ENCODE measurements at places on chromosomes 11 and 22.

- DNase-seq: no peak
Measured at GRCh38 chr11:17257196-17257595, 19.3 kb upstream of the NUCB2 start.

GRCh38 chr22:36465232-36466021 lies 16.0 kb downstream of the TXN2 start:
- DNase-seq: no peak

GRCh38 chr11:16016468-16016829 lies 339.9 kb downstream of the SOX6 start:
- DNase-seq: no peak

GRCh38 chr11:65066805-65067291 lies 8.5 kb upstream of the NAALADL1 start:
- peak; percentile 37 for DNase-seq

GRCh38 chr22:33302549-33302948 lies 244.4 kb upstream of the SYN3 start:
- no peak for DNase-seq

GRCh38 chr11:64206457-64207255 lies at the start of gene FERMT3:
FERMT3 (plus strand) TSS chr11:64206721; CDS start chr11:64207365, 644 bp downstream.
- no peak for DNase-seq

DNA sequence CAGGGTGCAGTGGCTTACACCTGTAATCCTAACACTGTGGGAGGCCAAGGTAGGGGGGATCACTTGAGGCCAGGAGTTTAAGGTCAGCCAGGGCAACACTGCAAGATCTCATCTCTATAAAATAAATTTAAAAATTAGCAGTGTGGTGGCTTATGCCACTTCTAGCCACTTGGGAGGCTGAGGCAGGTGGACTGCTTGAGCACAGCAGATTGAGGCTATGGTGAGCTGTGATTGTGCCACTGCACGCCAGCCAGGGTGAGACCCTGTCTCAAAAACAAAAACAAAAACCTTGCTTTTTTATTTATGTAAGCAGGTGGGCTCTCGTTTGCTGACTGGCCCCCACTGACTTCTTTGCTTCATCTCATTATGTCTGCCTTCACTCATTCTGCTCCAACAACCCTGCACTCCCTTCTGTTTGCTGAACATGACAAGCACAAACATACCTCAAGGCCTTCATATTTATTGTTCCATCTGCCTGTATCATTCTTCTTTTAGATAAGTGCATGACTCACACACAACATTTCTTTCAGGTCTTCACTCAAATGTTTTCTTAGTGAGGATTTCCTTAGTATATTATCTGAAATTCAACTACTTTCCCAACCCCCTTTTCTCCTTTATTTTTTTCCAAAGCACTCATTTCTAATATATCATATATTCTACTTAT lies 32.4 kb upstream of the CLNS1A start:
- DNase-seq: no peak

- DNase-seq: no peak
Measured at GRCh38 chr22:42635531-42635930, 4.9 kb downstream of the ATP5MGL start.

DNA sequence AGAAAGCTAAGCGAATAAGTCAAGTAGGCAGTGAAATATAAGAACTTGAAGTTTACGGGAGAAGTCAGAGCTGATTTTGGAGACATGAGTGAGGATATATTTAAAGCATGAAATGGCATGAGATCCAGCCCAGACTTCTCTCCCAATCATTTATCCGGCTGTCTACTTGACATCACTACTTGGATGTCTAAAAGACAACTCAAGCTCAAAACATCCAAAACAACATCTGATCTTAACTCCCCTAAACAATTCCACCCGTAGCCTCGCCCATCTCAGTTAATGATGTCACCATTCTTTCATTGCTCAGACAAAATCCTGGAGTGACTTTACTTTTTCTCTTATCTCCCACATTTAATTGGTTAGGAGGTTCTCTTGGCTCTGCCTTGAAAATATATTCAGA lies 44.5 kb downstream of the WEE1 start:
- DNase-seq: no peak

- DNase-seq: no peak
Measured at GRCh38 chr11:33900159-33900840, 8.4 kb upstream of the LMO2 start.

GRCh38 chr11:65425971-65426838 lies 3.6 kb downstream of the NEAT1 start:
- no peak for DNase-seq

- DNase-seq: no peak
Measured at GRCh38 chr11:130831976-130832375, 84.3 kb downstream of the SNX19 start.

GRCh38 chr11:116871248-116871647 lies 33.8 kb upstream of the APOA1 start:
- no peak for DNase-seq

DNA sequence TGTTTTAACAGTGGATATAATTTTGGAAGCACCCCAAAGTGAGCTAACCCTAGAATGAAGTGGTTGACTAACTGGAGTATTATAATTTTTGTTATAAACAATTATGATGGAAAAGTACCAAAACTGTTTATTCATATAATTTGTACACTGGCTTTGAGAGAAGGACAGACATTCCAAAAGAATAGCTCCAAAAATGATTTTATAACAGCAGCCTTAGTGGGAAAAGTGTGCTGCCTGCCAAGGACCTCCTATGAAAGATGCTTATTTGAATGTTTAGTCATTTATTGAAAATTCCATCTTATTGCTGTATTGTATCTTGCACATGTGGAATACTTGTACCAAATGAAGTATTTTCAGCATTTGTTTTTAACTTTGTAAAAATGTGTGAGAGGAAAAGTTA lies 169.8 kb downstream of the GUCY1A2 start:
- no peak for DNase-seq

GRCh38 chr11:123187248-123187647 lies 7.8 kb downstream of the CLMP start:
- no peak for DNase-seq

DNA sequence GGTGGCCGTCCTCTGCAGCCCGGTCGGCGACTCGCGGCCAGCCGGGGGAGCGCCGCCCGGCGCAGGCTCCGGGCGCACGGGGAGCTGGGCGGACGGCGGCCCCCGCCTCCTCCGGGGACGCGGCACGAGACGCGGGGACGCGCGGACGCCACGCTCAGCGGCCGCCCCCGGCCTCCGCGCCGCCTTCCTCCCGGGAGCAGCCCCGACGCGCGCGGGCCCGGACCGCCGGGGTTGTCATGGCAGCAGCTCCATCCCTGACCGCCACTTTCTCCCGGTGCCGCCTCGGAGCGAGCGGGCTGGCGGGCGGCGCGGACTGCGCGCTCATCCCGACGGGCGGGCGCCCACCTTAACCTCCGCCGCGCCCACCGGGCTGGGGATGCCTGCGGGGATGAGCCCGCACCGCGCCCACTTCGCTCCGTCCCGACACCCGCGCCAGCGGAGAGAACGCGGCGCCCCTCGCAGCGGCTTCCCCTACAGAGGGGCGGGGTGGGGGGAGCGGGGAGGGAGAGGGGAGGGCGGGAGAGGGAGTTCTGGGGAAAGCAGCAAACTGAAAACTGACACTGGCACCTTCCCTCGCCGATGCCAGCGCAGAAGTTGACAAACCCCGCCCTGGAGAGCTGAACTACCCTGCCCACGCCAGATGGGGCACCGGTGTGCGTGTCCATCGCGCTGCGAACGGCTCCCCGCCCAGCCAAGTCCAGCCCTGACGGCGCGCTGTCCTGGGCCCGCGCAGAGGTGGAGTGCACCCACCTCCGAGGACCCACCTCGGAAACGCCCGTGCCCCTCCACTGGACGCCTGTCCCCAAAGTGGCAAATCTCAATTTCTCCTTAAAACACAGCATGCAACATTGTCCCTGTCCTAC lies 588.4 kb downstream of the OPCML start:
- DNase-seq: no peak

DNA sequence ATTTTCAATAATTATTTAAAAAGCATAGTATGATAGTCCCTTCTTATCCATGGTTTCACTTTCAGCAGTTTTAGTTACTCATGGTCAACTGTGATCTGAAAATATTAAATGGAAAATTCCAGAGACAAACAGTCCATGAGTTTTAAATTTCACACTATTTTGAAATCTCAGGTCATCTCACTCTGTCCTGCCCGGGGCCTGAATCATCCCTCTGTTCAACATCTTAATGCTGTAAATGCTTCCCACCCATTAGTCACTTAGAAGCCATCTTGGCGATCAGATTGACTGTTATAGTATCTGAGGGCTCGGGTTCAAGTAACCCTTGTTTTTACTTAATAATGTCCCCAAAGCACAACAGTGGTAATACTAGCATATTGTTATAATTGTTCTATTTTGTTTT lies 1509.3 kb downstream of the FAM181B start:
- DNase-seq: no peak

- no peak for DNase-seq
Measured at GRCh38 chr11:28834877-28835276, 726.7 kb downstream of the METTL15 start.

DNA sequence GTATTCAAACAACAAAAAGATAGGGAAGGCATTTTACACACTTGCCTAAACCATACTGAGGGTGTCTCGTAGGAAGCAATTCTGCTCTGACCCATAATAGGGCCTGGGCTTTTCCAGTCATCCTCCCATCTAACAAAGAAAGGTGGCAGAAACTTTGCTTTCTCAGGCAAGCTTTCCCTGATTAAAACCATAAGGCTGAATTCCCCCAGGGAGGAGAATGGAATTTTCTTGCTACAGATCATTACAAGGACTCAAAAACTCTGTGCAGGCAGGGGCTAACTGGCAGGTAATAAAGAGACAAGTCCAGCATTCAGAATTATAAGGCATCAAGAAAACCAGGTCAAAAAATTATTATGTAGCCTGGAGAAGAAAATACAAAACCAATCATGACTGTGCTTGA lies 90.4 kb downstream of the RBFOX2 start:
- DNase-seq: no peak

- no peak for DNase-seq
Measured at GRCh38 chr11:10443152-10443551, 11.9 kb upstream of the AMPD3 start.

DNA sequence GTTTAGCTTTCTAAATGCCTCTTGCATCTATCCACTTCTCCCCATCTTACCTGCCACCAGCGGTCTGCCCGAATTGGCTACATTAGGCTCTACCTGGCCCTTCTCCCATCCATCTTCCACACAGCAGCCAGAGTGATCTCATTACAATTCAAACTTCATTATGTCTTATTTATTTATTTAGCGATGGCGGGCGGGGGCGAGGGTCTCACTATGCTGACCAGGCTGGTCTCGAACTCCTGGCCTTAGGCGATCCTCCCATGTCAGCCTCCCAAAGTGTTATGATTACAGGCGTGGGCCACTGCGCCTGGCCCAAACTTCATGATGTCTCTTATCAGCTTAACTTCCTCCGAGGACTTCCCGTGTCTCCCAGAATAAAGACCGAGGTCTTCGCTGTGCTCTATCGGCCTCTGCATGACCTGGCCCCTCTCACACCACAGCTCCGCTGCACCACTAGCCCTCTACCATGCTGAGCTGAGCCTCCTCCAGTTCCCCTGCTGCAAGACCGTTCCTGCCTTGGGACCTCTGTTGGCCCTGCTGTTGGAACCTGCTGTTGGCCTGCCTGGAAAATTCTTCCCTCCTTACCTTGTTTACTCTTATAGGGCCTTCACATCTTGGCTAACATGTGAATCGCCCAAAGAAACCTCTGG lies 870 bp upstream of the CTTN start:
- no peak for DNase-seq

GRCh38 chr11:124656774-124657630 lies 16.5 kb downstream of the SIAE start:
- peak; percentile 52 for DNase-seq

DNA sequence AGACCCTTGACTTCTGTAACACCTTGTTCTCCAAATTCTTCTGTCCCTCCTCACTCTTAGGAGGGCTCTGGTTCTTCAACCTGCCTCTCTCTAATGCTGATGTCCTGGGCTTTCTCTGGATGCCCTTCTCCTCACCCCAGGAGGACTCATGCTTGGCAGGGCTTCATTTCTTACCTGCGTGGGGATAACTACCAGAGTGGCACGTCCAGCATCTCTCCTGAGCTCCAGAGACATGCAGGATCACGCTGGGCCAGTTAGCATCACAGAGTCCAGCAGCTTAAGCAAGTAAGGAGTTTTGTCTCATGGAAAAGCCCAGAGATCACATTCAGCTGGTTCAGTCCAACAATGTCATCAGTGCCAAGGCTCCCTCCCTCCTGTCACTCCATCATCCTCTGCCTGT lies 36.4 kb downstream of the RTL6 start:
- DNase-seq: no peak

DNA sequence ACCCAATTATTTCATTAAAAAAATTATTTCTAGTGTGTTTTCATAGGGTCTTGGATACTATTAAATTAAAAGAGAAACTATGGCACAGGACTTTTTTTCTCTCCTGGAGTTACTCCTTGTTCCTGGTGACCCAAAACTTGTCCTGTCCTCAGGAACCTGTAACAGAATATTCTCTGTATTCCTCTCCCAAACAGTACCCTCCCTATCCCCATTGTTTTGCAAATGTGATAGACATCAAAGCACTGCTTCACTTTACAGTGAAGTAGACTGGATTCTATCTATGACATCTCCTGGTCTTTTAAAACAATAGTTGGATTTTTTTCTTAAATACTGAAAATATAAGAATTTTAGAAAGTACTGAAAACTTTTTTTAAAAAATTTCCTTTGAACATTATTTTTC lies 37.2 kb downstream of the FAR1 start:
- DNase-seq: no peak

GRCh38 chr11:1494650-1495049 lies 8.1 kb upstream of the MOB2 start:
- DNase-seq: no peak

DNA sequence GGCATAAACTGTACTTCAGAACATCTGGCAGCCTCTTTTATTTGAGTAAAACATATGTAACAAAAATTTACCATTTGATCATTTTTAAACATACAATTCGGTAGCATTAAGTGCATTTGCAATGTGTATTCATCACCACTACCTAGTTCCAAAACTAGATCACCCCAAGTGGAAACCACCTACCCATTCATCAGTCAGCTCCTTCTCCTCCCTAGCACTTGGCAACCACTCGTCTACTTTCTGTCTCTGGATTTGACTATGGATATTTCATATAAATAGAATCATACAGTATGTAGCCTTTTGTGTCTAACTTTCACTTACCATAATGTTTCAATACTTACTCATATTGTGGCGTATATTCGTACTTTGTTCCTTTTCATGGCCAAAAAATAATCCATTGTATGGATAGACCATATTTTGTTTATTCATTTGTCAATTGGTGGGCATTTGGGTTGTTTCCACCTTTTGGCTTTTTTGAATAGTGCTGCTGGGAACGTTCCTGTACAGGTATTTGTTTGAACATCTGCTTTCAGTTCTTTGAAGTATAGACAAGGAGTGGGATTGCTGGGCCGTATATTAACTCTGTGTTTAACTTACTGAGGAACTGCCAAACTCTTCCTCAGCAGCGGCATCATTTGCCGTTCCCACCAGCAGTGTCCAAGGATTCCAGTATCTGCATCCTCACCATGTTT lies 27.2 kb upstream of the ADORA2A start:
- no peak for DNase-seq

- DNase-seq: peak; percentile 63
Measured at GRCh38 chr11:117720061-117720511, 76.9 kb downstream of the DSCAML1 start.

- no peak for DNase-seq
Measured at GRCh38 chr11:118929501-118930093, 3.9 kb upstream of the BCL9L start.

GRCh38 chr11:114358716-114359115 lies 41.6 kb downstream of the C11orf71 start:
- no peak for DNase-seq

- DNase-seq: no peak
Measured at GRCh38 chr11:47162426-47162825, 14.3 kb downstream of the ARFGAP2 start.
